ENCODE measurements at places on chromosomes 16 and 17.

DNA sequence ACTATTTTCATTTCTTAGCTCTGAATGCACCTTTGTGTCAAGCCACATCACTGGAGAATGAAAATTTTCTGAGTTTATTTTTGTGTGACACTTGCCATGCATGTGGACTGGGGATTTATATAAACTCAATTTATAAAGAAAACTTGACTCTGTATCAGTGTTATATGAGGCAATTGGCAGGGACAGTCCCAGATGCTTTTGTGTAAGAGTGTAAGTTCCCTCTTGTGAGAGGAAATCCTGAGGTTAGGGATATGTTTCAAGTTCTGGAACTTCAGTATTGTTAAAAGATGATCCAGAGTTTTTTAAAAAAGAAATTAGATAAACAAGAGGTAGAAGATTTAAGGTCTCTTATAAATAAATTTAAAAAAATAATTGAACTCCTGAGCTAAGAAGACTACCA lies 10.9 kb upstream of the CCL8 start:
- DNase-seq: no peak

DNA sequence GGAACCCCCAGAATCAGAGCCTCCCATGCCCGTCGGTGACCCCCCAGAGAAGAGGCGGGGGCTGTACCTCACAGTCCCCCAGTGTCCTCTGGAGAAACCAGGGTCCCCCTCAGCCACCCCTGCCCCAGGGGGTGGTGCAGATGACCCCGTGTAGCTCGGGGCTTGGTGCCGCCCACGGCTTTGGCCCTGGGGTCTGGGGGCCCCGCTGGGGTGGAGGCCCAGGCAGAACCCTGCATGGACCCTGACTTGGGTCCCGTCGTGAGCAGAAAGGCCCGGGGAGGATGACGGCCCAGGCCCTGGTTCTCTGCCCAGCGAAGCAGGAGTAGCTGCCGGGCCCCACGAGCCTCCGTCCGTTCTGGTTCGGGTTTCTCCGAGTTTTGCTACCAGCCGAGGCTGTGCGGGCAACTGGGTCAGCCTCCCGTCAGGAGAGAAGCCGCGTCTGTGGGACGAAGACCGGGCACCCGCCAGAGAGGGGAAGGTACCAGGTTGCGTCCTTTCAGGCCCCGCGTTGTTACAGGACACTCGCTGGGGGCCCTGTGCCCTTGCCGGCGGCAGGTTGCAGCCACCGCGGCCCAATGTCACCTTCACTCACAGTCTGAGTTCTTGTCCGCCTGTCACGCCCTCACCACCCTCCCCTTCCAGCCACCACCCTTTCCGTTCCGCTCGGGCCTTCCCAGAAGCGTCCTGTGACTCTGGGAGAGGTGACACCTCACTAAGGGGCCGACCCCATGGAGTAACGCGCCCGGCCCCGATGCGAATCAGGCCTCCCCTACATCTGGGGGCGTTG lies 4.0 kb downstream of the TPSG1 start:
- no peak for DNase-seq

DNA sequence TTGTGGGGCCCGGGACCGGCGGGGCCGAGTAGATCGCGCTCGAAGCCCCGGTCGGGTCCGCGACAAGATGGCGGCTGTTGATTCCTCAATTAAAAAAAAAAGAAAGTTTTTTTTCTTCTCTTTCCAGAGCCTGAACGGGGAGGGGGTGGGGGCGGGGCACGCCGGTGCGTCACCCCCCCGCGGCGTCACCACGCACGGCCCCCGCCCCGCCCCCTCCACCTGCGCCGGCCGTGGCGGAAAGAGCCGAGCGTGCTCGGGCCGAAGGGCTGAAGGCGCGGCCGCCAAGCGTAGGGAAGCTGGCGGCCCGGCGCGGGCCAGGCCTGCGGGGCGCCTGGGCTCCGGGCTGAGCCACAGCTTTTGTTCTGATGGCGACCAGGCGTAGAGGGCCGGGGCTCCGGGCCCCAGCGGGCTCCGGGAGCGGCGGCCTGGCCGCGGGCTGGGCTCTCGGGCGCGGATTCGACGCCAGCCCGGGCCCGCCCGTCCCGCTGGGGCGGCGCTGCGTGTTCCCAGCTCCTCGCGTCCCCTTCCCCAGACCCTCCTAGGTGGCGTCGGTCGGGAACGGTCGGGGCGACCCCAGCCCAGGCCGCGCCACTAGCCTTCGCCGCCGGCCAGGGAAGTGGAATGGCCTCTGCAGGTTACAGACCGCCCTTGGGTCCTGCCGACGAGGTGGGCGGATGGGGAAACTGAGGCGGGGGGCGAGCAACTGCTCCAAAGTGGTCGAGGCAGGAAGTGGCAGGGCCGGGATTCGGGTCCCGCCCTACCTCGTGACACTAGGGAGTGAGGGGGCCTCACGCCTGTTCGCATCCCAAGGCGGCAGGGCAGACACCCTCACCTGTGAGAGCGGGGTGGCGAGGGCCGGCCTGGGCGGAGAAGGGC lies at the start of gene CREBBP:
Gene CREBBP, minus strand, starts transcription at position 91 of the 876 bp plus-strand sequence. CDS start 797 bp downstream, outside the sequence.
- peak; percentile 96 for DNase-seq

DNA sequence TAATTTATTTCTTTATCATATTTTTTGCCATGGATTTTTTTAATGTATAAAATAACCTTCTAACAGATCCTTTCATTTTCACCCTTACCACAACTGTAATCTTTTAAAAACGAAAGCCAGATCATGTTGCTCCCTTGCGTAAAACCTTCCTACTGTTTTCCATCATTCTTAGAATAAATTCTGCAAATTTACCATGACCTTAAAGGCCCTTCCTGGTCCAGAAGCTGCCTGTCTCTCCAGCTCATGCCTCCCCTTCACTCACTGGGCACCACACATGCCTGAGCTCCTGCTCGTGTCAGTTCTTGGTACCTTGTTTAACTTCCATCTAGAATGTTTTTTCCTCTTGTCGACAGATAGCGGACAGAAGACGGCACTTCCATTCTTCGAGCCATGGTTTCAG lies 245.0 kb upstream of the CDH5 start:
- no peak for DNase-seq

GRCh38 chr17:2094891-2095535 lies 40.1 kb downstream of the HIC1 start:
- no peak for DNase-seq

DNA sequence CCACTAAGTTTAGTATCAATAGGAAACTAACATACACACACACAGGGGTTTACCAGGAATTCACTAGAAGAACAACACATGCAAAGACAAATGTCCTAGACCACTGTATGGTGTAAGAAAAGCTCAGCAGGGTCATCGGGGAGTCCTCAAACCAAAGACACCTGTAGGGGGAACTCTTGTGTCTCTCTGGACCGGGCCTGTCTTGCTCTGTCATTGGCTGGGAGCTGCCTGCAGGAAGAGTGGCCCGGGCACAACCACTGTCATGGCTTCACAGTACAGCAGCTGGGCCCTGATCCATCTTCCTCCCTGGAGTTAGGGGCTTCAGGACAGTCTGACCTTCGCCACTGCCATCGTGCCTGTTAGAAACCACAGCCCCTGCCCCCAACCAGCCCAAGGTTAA lies 263.6 kb upstream of the DYNLRB2 start:
- no peak for DNase-seq

DNA sequence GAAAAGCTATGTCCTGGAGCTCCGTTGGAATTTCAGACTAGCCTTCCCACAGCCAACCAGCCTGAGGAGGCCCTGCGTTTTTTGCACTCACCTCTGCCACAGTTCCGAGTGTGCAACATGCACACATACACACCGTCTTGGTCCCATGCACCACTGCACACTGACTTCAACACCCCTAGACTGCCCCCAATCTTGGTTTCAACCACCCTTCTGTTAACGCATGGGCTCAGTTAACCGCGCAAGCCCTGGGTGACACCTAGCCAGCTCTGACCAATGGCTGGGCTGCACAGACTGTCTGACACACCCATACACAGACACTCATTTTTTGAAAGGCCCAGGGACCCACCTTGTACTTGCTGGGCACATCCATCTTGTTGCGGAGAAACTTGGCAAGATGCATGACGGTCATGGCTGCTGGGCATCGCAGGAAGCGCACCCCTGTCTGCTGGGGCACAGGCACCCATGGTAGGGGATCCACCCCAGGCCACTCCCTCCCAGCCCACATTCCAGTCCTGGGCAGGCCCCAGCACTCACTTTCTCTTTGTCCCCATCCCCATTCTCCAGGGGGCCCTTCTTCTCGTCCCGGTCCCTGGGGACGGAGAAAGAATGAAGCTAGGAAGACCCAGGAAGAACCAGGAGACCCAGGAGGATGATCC lies 8.0 kb downstream of the CISD3 start:
- DNase-seq: peak; percentile 75

GRCh38 chr17:82349287-82349701 lies 9.8 kb upstream of the TEX19 start:
- no peak for DNase-seq

DNA sequence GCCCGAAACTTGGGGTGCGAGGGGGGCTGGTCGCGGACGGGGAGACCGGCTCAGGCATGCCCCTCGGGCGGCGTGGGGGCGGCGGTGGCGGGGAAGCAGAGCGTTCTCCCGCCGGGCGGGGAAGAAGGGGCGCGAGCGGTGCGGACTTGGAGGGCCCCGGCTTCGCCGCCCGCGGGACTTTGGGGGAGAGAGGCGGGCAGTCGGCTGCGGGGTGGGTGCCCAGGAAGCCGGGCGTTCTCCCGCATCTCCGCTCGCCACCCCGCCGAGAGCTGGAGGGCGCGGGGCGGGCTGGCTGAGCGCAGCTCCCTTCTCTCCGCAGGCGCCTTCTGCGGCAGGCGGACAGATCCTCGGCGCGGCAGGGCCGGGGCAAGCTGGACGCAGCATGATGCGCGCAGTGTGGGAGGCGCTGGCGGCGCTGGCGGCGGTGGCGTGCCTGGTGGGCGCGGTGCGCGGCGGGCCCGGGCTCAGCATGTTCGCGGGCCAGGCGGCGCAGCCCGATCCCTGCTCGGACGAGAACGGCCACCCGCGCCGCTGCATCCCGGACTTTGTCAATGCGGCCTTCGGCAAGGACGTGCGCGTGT lies 772 bp downstream of the NTN1 start:
- peak; percentile 64 for DNase-seq

DNA sequence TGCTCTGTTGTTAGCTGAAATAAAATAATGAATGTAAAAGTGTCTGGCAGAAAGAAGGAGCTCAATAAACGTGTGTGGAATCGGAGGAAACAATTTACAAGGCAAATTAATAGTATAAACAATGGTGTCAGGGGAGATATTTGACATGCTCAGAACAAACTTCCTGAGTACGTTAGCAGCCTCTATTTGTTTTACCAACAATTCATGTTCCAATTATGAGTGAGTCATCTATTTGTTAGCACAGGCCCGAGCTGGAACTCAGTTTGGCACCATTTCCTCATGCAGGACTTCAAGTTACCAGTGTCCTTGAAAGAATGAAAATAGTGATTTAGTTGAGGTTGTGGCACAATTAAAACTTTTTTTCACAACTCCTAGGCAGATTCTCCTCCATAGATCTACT lies 9.1 kb downstream of the ASIC2 start:
- no peak for DNase-seq

- no peak for DNase-seq
Observed at GRCh38 chr17:79079421-79080200, 5.0 kb downstream of the ENGASE start.

DNA sequence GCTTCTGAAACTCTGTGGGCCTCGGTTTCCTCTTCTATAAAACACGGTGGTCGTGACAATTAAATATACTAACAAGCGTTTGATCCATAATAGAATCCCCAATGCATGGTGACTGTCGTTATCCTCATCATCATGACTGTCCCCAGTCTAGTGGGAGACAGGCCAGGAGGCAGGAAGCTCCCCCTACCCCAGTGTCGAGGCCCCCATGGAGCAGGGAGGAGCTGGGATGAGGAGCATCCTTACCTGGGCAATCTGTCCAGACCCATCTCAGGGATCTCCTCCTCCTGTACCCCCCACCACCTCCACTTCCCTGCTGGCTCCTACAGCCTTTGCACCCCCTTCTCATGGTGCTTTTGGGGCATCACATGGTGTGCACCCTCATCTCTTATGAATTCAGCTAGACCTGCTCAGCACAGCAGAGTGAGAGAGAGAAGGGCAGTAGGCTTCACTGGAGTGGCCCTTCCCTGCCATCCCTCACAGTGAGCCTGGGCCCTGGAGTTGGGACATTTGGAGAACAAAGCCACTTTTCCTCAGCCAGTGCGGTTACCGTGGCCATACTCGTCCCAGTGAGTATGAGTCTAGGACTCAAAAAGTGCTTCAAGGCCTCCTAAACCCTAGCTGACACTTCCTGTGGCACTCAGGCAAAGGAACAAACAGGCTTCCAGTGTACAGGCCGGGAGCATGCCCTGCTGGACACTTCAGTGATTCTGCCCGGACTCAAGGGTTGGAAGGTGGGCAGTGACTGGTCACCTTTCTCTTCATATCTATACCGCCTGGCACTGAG lies 148.6 kb downstream of the CLEC16A start:
- DNase-seq: no peak

DNA sequence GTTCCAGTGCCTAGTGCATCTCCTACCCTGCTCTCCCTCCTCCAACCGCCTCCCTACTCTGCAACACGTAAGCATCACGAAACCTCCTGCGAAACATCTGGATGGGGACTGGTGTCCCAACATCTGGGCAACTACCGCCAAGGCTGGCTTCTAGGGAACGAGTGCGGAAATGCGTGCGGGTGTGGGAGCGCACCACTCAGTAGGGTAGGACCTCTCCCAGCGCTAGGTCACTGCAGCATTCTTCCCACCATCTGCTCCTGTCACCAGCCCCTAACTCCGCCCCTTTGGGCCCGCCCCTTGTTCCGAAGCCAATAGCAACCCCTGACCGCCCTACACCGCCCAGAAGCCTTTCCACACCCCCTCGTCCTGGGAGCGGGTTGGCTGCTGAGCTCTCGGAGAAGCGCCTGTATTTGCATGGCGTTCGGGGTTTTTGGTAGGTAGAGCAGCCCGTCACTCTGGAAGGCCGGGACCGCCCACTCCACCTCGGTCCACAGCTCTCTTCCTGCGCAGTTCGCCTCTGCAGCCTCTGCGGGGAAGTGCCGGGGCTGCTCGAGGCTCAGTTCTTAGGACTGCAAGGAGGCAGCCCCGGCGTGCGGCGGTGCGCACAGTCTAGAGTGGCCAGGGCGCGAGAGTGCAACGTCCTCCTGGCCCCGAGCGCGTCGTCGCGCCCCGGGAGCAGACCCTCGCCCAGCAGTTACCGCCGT lies at the start of gene HS3ST3B1:
Gene HS3ST3B1, plus strand, starts transcription at position 507 of the 704 bp plus-strand sequence. CDS start 438 bp downstream, outside the sequence.
- DNase-seq: peak; percentile 86

DNA sequence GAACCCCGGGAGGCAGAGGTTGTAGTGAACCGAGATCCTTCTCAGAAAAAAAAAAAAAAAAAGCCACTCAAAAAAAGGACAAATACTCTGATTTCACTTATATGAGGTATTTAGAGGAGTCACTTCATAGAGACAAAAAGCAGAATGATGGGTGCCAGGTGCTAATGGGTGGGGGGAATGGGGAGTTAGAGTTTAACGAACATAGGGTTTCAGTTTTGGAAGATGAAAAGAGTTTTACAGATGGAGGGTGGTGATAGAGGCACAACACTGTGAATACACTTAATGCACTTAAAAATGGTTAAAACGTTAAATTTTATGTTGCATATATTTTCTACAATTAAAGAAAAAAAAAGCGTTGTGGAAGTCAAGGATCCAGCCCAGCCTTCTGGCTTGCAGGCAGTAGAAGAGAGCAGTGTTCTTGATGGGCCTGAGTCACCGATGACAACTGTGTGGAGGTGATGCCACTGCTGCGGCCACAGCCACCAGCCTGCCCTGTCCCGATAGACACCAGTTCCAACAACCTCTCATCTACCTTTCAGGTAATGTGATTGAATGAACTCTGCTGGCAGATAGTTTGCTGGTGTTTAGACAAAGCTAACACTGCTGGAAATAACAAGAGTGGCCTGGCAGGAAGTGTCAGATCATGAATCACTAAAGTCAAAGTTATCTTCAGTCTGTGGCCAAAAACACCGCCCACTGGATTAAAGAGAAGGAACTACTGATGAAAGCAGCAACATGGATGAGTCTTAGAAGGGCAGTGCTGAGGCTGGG lies 49.9 kb upstream of the COX10 start:
- DNase-seq: no peak
